Activated CD4-positive, alpha-beta T cell treated with anti-CD3 and anti-CD28 coated beads, Interleukin-2, amount 50 U/mL, for 16 hours (primary cell): ENCODE measurements at places on chromosomes 16 and 17.

- no peak for DNase-seq
Measured at GRCh38 chr17:50397919-50398285, 579 bp upstream of the LRRC59 start.

GRCh38 chr16:25097276-25097975 is 14.1 kb upstream of the LCMT1 start:
- no peak for DNase-seq

DNA sequence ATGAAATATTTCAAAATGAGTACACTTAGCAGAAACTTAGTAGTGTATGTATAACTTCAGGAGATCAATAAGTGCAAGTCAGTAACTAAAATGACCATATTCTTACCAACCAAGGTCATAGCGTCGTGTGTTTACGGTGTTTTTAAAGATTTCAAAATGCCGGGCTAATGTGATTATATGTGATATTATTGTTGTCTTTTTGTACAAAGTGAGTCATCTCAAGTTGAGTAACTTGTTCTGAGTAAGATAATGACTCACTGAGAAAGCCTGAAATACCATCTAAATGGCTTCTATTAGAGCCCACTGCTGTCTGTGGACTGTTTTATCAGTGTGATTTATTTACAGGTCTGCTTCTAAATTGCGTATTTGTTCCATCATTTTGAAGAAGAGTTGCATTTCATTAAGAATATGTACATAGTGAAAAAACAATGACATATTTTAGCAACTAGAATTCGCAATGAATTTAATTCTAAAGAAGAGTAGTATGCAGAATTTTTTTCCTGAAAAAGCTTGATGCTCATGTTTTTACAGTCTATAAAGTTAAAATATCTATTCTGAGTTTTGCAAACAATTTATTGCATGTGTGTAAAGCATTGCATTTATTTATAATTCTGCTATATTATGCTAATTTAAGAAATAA is 12.7 kb downstream of the KRT12 start:
- DNase-seq, result peak; percentile 8

- DNase-seq, result no peak
Measured at GRCh38 chr16:1010815-1011214, 29.2 kb downstream of the SOX8 start.

- DNase-seq, result peak; percentile 91
Measured at GRCh38 chr17:68462381-68463210, 5.3 kb upstream of the WIPI1 start.

GRCh38 chr17:77128896-77129567 is 11.7 kb upstream of the SEC14L1 start:
- no peak for DNase-seq
